ENCODE measurements at places on chromosomes 11 and 22. TPM values are rescaled to one million over a fixed set of nuclear protein-coding genes. Genes with fewer than 3 reads are reported as not detected.

- peak; percentile 38 for DNase-seq
Observed at GRCh38 chr11:3095712-3096361, 38.6 kb upstream of the CARS1 start.

DNA sequence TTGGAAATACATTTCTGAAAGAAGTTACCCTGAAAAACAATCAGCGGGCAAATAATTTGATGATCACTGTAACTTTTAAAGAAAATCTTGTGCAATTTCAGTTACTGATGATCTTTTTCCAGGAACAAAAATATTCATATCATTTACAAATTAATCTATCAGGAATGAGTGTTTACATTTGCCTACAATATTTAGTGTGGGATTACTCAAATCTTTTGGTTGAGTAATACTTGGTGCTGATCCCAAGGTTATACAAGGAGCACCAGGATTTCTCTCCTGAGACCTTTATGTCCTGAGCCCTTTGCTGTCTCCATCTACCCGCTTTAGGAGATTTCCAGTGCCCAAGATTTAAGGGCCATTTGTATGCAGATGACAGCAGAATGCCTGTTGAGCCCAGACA is 116.1 kb downstream of the ATXN10 start:
- DNase-seq, result no peak

- no peak for DNase-seq
Observed at GRCh38 chr22:32217465-32217864, 12.6 kb upstream of the RFPL2 start.

The ART5 gene
- not detected for total RNA-seq

DNA sequence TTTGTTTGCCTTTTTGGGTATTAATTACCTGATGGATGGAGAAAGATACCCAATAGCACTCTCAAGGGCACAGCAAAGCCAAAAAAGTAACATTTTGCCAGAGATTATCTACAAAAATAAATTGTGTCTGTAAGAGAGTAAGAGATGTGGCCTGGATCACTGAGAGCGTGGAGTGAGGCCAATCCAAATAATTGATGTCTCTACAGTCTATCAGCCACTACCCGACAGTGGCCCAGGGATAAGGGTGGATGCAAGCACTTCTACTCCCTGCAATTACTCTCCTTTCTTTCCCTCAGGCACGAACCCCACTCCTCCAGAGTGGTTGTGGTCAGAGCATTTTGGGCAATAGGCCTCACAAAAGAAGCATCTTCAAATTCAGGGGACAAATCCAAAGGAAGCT is 92.3 kb upstream of the ZC3H12C start:
- no peak for DNase-seq

DNA sequence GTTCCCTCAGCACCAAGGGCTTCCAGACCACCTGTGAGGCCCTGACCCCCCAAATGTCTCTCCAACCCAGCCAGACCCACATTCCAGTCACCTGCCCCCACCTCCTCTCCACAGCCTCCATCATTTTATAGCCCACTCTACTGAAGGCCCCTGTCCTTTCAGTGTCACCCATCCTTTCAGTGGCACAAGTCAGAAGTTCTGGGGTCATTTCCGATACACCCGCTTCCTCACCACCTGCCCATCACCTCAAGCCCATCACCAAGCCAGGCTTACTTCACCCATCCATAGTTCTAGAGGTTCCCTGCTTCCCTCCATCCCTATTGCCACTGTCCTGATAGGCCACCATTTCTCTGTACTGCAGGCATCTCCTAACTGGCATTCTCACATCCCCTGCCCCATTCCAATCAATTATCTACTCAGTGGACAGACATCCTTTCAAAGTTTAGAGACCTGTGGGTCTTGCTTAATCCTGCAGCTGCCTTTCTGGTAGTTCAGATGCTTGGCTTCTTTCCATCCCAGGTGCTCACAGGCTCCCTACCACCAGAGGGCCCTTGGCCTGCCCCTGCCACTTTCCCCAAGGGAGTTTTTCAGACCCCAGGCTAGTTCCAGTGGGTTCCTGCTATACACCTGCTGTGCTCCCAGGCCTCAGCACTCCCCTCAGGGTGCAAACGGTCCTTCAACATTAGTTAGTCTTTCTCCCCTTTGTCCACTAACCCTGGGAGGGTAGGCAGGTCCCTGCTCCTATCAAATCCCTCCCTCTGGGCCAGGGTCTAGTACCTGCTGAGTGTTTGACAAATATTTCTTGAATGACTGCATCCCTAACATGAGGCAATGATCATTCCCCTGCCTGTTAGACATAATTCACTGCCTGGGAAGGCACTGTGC is 7.6 kb downstream of the KCNQ1OT1 start:
- no peak for DNase-seq

The TPBGL gene
- 0.24 TPM for total RNA-seq

The DERL3 gene
- not detected for total RNA-seq

GRCh38 chr11:132784441-132784840 is 747.9 kb downstream of the OPCML start:
- DNase-seq, result no peak

The RBMXL2 gene
- 1.4 TPM for total RNA-seq

The PANX2 gene
- 0.96 TPM for total RNA-seq

DNA sequence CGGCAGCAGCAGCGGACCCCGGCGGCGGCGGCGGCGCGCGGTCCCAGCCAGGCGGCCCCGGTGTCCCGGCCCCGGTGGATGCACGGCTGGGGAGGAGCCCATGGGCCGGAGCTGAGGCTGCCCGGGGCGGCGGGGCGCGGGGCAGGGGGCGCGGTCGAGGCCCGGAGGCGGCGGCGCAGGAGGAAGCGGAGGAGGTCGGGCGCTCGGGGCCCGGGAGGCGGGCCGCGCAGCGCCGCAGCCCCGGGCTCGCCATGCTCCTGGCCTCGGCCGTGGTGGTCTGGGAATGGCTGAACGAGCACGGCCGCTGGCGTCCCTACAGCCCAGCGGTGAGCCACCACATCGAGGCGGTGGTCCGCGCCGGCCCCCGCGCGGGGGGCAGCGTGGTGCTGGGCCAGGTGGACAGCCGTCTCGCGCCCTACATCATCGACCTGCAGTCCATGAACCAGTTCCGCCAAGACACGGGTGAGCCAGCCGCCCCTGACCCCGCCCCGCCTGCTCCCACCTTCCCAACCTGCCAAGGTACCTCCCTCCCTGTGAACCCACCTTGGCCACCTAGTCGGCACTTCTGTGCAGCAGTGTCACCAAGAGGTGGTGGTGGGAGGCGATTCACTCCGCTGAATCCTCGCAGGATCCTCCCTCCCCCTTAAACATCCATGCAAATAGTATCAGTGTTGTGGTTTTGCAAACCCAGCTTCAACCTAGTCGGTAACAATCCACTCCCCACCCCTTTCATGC is 580 bp downstream of the DTX4 start:
- DNase-seq, result no peak

The PEX26 gene
- total RNA-seq, result 7.7 TPM

The YDJC gene
- not detected for total RNA-seq

- DNase-seq, result no peak
Observed at GRCh38 chr22:30535182-30535581, 11.4 kb downstream of the SEC14L6 start.

DNA sequence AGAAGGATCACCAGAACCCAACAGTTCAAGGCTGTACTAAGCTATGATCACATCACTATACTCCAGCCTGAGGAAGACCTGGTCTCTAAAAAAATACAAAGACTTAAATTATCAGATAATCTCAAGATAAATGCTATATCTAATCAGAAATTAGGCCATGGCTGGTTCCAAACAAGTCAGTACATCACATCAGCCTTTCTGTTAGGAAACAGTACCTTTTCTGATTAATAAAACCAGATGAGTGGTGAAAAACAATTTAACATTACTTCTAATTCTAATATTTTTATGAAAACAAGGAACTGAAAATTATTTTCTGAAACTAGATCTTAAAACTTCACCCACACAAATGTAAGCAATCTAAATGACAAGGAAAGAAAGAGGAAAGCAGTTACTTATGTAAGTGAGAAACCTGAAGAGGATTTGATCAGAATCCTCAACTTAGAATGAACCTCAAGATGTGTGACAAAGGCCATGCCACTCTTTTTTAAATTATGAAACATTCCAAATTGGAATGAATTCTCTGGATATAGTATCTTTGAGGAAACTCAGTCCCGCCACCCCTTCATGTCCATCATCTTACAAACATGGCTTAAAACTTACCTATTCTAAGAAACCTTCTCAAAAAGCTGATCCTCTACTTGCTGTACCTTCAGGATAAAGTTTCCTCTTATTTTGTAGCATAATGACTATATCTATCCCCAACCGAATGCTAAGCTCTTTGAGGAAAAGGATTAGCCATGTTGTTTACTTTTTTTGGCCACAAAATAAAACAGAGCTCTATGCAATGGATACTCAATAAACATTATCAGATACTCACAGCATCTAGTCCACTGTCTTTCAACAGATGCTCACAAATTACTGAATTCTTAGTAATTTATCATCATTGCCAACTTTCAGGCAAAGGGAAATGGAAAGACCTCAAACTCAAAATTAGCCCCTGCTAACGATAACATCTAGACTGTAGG is 132.0 kb downstream of the MRTFA start:
- DNase-seq, result no peak

The CEND1 gene
- total RNA-seq, result 1.4 TPM

DNA sequence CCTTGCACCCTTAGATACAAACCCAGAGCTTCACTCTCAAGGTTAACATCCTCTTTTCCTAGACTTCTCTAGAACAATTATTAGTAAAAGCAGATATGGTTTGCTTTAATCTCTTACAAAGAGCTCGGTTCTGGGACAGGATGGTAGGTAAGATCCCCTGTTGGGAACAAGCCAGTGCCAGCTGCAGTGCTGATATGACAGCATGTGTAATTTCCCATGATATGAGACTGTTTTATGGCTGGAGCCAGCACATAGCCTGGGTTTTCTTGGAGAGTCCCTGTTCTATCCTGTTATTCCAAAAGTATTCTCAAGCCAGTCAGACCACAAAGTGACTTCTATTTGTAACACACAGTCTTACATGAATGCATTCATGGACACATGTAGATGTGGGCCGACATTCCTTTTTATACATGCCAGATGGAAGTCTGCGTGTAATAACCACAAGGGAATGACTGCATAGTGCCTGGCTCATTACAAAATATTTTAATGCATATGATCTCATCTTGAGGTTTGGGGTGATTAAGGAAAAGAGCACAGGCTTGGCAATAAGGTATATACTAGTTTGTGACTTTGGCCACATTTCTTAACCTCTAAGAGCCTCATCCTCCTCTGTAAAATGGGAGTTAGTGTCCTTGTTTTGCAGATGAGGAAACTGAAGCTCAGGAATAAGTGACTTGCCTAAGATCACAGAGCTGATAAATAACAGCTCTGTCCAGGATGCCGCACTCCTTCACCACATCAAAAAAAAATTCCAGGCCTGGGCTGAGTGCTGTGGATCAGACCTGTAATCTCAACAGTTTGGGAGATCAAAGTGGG is 21.8 kb downstream of the CLMP start:
- peak; percentile 90 for DNase-seq

GRCh38 chr11:69353696-69354544 is 60.0 kb downstream of the MYEOV start:
- no peak for DNase-seq

- DNase-seq, result no peak
Observed at GRCh38 chr11:2734181-2735052, 34.6 kb upstream of the KCNQ1OT1 start.

DNA sequence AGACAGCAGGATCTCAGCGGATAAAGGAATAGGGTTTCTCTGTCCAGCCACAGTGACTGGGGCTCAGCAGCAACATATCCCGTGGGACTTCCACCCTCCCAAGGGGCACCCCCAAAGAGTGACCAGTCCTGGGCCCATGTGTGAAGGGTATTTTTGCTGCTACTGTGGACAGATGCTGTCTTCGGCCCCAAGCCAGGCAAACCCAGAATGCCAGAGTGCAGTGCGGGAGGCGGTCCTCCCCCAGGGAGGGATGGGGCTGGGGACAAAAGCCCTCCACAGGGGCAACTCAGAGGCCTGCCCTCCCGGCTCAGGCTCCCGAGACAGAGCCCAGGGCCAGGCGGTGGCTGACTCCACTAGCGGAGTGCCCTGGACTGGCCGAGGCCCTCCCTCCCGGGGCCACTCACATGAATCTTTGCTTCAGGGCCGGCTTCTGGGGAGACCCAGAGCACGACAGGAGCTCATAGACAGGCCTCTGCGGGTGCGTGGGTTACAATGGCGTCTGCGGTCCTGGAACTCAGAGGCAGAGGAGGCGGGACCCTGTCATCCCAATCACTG is 34.7 kb upstream of the WNT7B start:
- DNase-seq, result no peak

GRCh38 chr11:67420147-67420645 is 4.7 kb downstream of the CARNS1 start:
- no peak for DNase-seq

- peak; percentile 57 for DNase-seq
Observed at GRCh38 chr11:63764679-63765647, 3.6 kb downstream of the ZFTA start.

- DNase-seq, result no peak
Observed at GRCh38 chr11:123815122-123815521, 9.0 kb upstream of the OR6M1 start.

- peak; percentile 53 for DNase-seq
Observed at GRCh38 chr22:50498322-50498890, 9.1 kb downstream of the LMF2 start.

The KRTAP5-2 gene
- total RNA-seq, result not detected

DNA sequence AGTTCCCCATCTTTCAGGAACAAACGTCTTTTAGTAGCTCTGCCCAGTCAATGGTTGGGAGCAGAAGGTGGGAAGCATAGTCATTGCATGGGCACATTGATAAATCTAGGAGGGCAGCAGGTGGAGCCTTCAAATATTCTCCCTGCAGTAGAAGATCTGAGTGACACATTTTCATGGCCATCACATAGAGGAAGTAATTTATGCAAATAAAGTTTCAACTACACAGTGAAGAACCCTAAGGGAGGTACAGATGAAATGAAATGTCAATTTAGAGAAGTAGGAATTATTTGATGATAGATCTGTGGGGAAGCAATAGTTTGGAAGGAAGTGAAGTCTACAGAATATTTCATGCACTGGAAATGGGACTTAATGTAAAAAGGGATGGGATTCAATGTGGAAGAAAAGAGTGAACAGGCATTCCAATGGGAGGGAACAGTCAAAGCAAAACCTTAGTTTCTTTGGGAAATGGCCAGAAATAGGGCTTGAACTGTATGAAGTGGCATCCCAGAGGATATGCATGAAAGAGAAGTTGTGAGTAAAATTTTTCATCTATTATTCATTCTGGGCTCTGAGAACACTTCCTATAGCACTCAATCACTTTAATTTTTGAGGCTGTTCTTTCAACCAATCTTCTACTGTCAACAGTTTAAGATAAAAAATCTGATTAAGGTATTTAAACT is 256.2 kb upstream of the LUZP2 start:
- no peak for DNase-seq

GRCh38 chr11:1521382-1522080 is 35.0 kb upstream of the MOB2 start:
- no peak for DNase-seq

GRCh38 chr11:128302425-128303186 is 284.8 kb downstream of the ETS1 start:
- no peak for DNase-seq

DNA sequence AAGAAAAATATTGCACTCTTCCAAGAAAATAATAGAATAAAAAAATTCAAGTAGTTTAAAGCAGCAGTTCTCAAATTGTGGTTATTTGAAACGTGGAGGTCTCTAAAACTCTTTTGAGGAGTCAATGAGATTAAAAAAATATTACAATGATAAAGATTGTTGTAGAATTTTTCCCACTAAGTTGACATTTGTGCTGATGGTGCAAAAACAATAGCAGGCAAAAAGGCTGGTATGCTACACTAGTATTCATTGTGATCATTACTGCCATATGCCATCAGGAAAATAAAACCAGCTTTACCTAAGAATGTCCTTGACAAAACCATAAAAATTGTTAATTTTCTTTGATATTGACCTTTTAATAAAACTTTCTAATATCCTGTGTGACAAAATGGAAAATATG is 505.2 kb upstream of the ANO5 start:
- DNase-seq, result no peak
